ENCODE measurements at places on chromosomes 3 and 15.

GRCh38 chr3:72334681-72335457 is 513.4 kb downstream of the SHQ1 start:
- no peak for DNase-seq
- no peaks in the 10 kb centered on the region for H3K27me3 ChIP-seq
- H3K27ac ChIP-seq = no peak overlapping the region
- H3K36me3 ChIP-seq = no peaks in the 10 kb centered on the region

DNA sequence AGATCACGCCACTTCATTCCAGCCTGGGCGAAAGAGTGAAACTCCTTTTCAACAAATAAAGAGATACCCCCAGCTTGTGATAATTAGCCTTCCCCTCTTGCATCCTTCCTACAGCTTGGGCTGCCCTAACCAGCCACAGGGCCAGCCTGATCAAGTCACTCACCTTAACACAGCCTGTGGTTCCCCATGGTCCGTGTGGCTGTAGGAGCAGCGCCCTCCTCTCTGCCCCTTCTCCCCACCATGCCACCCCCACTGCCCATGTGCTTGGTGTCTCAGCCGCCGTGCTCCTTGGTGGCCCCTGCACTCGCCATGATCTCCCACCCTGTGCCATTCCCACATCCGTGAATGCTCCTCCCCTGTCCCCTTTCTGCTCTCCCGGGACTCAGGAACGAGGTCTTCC is 13.2 kb upstream of the RPP14 start:
- DNase-seq = no peak
- H3K36me3 ChIP-seq = peaks cover 4% of the 10 kb centered on the region
- H3K4me1 ChIP-seq = no peaks in the 10 kb centered on the region
- H3K27ac ChIP-seq = no peak overlapping the region
- H3K4me3 ChIP-seq = no peak overlapping the region

DNA sequence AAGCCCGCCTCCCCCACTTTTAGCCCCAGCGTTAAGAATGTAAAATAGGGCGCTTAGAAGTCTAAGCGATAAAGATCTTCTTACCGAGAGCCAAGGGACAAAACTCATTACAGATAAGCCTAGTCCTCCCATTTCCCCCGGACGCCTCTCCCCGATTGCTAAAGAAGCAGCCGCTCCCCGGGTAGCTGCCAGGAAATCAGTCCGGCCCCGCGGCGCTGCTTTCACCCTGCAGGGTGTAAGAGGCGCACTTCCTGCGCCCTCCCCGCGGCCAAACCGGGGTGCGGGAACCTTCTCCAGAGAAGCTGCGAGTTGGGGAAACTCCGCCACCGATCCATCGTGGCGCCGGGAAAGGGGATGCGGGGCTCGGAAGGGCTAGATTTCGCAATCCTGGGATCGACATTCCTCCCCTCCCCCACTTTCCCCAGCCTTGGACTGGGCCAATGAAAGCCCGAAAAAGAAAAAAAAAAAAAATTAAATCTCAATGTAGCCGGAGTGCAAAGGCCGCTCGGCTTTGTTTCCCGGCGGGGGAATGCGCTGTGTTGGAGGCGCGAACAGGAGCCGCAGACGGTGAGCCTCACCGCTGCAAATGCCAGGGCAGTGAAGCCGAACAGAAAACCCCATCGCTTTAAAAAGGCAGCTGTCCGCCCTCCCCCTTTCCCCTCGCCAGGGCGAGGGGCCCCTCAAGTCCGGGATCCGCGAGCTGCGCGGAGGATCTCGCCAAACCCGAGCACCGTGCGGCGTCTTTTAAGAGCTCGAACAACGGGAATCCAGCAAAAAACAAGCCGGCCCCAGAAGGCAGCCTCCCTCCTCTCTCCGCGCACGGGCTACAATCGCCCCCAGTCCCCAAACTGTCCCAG is 626 bp upstream of the PTPRG start:
- H3K36me3 ChIP-seq = no peaks in the 10 kb centered on the region
- peaks cover 79% of the 10 kb centered on the region for H3K27me3 ChIP-seq
- peaks cover 10% of the 10 kb centered on the region for H3K4me1 ChIP-seq
- peak overlapping the region; percentile 10 for H3K4me3 ChIP-seq
- H3K27ac ChIP-seq = no peak overlapping the region
- DNase-seq = no peak

- peaks cover 4% of the 10 kb centered on the region for H3K4me1 ChIP-seq
- no peaks in the 10 kb centered on the region for H3K36me3 ChIP-seq
- H3K27me3 ChIP-seq = no peaks in the 10 kb centered on the region
- no peak for DNase-seq
Measured at GRCh38 chr3:51373658-51374421, 11.3 kb upstream of the MANF start.

DNA sequence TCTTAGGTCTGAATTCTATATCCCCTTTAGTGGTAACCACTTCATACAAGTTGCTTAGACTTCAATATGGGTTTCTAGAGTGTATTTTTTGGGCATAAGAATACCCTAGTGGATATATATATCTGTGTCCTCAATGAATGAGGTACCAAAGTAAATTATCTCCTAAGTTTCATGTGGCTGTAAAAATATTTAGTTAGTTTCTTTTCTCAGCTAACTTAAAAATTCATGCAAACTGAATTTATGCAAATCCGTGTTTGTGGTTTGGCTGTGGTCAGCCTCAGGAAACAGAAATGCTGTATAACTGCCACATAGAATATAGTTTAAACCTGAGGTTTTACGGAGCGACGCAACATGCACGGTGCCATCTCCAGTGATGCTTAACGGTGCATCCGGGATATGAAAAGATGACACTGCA is 80.3 kb downstream of the PEX5L start:
- DNase-seq = no peak
- H3K27ac ChIP-seq = no peak overlapping the region
- H3K27me3 ChIP-seq = peaks cover 3% of the 10 kb centered on the region
- no peaks in the 10 kb centered on the region for H3K36me3 ChIP-seq
- H3K4me1 ChIP-seq = no peaks in the 10 kb centered on the region
- H3K4me3 ChIP-seq = no peak overlapping the region

- H3K4me1 ChIP-seq = no peaks in the 10 kb centered on the region
- no peak for DNase-seq
- H3K27me3 ChIP-seq = peaks cover 4% of the 10 kb centered on the region
- no peak overlapping the region for H3K27ac ChIP-seq
- no peaks in the 10 kb centered on the region for H3K36me3 ChIP-seq
- no peak overlapping the region for H3K4me3 ChIP-seq
Measured at GRCh38 chr3:169604118-169604517, 59.4 kb downstream of the MECOM start.

GRCh38 chr3:165339753-165340152 is 143.6 kb upstream of the SLITRK3 start:
- no peaks in the 10 kb centered on the region for H3K36me3 ChIP-seq
- H3K27me3 ChIP-seq = no peaks in the 10 kb centered on the region
- no peak overlapping the region for H3K4me3 ChIP-seq
- no peak for DNase-seq

DNA sequence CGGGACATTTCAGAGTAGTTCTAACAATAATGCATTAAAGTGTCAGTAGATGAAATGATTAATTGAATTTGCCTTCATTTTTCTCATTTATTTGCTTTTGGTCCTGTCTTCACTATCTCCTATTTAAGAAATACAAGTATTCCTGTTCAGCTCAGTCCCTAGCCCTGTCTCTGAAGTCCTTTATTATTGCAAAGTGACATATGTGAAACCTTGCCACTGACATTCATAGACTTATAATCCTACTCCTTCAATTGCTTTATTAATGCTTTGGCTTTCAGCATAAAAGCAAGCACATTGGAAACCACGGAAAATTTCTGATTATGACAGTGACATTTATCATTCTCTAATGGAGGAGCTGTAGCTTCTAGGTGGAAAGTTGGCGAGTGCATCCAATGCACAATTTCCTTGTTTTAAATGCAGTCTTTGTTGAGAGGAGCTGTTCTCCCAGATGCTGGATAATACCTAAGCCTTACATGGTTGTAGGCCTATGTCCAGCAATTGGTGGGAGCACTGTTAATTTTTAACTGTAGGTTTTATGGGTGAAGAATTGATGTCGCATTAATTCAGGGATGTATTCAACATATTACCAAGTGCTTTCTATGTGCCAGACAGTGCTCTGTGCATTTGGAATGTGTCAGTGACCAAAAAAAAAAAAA is 337.8 kb downstream of the FEZF2 start:
- no peak overlapping the region for H3K27ac ChIP-seq
- no peak overlapping the region for H3K4me3 ChIP-seq
- H3K36me3 ChIP-seq = no peaks in the 10 kb centered on the region
- H3K4me1 ChIP-seq = no peaks in the 10 kb centered on the region
- DNase-seq = no peak

DNA sequence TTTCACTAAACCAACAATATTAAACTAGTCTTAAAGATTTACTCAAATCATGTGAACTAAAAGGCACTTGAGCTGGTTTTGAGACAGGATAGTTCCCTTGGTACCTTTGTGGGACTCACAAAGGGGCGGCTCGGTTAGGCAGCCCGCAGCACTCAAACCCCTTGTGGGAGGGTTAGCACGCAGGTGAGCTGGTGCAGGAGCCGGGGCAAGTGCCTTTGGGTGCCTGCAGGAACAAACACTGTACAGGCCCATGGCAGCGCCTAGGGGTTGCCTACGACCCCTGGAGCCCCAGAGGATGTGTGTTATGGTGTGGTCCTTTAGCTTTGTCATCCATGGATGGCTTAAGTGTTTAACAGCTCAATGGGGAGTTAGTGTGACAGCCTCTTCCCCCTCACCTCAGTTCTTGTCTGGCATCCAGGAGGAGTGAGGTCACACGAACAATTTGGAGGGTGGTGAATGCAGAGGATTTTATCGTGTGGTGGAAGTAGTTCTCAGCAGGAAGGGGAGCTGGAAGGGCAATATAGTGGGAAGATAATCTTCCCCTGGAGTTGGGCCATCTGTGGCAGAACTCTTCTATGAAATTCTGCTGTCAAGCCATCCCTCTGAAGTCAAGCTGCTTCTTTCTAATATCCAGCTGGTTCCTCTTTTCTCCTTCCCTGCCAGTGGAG is 470.9 kb downstream of the RBMS3 start:
- no peak overlapping the region for H3K4me3 ChIP-seq
- no peaks in the 10 kb centered on the region for H3K4me1 ChIP-seq
- DNase-seq = no peak

GRCh38 chr15:32824777-32825176 is 107.0 kb downstream of the GREM1 start:
- H3K4me3 ChIP-seq = no peak overlapping the region
- DNase-seq = no peak
- no peaks in the 10 kb centered on the region for H3K36me3 ChIP-seq
- H3K4me1 ChIP-seq = no peaks in the 10 kb centered on the region
- no peak overlapping the region for H3K27ac ChIP-seq
- no peaks in the 10 kb centered on the region for H3K27me3 ChIP-seq

DNA sequence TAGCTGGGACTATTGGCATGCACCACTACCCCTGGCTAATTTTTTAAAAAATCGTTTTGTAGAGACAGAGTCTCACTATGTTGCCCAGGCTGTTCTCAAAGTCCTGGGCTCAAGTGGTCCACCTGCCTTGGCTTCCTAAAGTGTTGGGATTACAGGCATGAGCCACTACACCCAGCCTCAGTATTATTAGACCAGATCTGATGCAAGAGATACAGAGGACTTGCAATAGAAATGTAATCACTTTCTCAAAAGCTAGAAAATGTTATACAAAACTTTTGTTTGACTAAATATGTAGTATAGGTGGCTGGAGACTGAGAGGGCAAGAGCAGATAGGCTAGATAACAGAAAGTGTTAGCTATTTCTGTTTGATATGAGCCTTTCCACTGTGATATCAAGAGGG is 531.9 kb downstream of the SOX2 start:
- no peaks in the 10 kb centered on the region for H3K27me3 ChIP-seq
- H3K27ac ChIP-seq = no peak overlapping the region
- H3K4me3 ChIP-seq = no peak overlapping the region
- no peak for DNase-seq
- no peaks in the 10 kb centered on the region for H3K36me3 ChIP-seq
- no peaks in the 10 kb centered on the region for H3K4me1 ChIP-seq

- no peaks in the 10 kb centered on the region for H3K36me3 ChIP-seq
- H3K27me3 ChIP-seq = no peaks in the 10 kb centered on the region
- no peak for DNase-seq
- no peaks in the 10 kb centered on the region for H3K4me1 ChIP-seq
Measured at GRCh38 chr15:82554351-82554750, 14.1 kb upstream of the RPS17 start.

GRCh38 chr15:100759698-100760356 is 119.8 kb upstream of the ALDH1A3 start:
- no peak overlapping the region for H3K27ac ChIP-seq
- no peaks in the 10 kb centered on the region for H3K36me3 ChIP-seq
- H3K4me1 ChIP-seq = no peaks in the 10 kb centered on the region
- no peak for DNase-seq
- no peak overlapping the region for H3K4me3 ChIP-seq
- peaks cover 11% of the 10 kb centered on the region for H3K27me3 ChIP-seq

DNA sequence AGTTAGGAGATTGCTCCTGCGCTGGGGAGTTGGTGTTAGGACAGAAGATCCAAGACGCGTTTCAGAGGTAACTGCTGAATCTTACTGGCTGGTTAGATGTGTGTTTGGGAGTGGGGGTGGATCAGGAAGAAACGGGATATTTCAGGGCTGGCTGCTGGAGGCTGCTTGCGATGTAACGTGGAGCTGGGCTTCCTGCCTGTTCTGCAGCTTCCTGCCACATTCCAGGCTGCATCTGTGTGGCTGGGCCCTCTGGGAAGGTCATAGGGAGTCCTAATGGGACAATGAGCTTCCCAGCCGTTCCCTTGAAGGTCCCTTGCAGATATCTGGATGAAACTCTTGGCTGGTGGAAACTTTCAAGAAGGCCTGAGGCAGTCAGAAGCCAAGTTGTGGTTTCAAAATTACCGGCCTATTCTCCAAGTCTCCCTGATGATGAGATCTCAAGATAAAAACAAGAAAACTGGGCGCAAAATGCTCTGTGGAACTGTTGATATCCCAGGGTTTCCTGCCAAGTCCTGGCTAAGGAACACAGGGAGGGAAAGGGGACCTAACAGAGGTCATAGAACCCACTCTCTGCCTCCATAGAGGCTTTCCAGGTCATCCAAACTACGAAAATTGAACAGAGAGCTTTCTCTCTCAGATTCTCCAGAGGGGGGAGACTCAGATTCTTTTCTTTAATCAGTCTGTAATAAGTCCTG is 67.0 kb downstream of the NOX5 start:
- no peaks in the 10 kb centered on the region for H3K36me3 ChIP-seq
- H3K4me1 ChIP-seq = no peaks in the 10 kb centered on the region
- no peaks in the 10 kb centered on the region for H3K27me3 ChIP-seq
- no peak overlapping the region for H3K27ac ChIP-seq
- no peak for DNase-seq

- no peak overlapping the region for H3K4me3 ChIP-seq
- no peak for DNase-seq
- H3K27ac ChIP-seq = no peak overlapping the region
- H3K36me3 ChIP-seq = no peaks in the 10 kb centered on the region
Measured at GRCh38 chr3:99523431-99524127, 114.8 kb upstream of the COL8A1 start.

- no peak overlapping the region for H3K4me3 ChIP-seq
- no peaks in the 10 kb centered on the region for H3K27me3 ChIP-seq
- no peaks in the 10 kb centered on the region for H3K4me1 ChIP-seq
Measured at GRCh38 chr15:67917037-67917436, 77.2 kb upstream of the RNU6-1 start.

DNA sequence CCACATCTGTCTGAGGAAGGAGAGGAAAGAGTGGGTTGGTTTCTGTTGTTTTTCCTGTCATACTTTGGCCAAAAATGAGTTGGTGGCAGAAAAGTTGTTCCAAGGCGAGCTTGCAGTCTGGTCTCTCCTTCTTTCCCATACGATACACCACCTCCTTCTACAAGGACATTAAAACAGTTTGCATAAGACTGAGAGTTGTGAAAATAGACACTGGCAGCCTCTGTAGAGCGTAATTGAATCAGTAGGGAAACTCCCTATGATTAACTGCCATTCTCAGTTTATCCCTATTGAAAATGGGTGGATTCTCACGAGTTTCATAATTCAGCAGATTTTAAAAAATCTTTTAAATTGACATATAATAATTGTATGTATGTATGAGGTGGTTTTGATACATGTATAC is 3.7 kb upstream of the LSG1 start:
- no peak for DNase-seq
- H3K4me3 ChIP-seq = no peak overlapping the region
- H3K36me3 ChIP-seq = no peaks in the 10 kb centered on the region
- H3K27me3 ChIP-seq = no peaks in the 10 kb centered on the region

Measured in CD4-positive, alpha-beta T cell (primary cell).